ENCODE measurements at places on chromosomes 6 and 20. TPM values are rescaled to one million over a fixed set of nuclear protein-coding genes. Genes with fewer than 3 reads are reported as not detected.

Gene LRFN2
- 2.3 TPM for total RNA-seq

Gene ESR1
- 0.17 TPM for total RNA-seq

Gene KCNQ5
- 1.3 TPM for total RNA-seq

Gene SLC22A16
- not detected for total RNA-seq
